ENCODE measurements at places on chromosomes 12 and 14.

- no peak for DNase-seq
These were observed 11.9 kb upstream of the SH2B3 start for GRCh38 chr12:111393700-111394300.

DNA sequence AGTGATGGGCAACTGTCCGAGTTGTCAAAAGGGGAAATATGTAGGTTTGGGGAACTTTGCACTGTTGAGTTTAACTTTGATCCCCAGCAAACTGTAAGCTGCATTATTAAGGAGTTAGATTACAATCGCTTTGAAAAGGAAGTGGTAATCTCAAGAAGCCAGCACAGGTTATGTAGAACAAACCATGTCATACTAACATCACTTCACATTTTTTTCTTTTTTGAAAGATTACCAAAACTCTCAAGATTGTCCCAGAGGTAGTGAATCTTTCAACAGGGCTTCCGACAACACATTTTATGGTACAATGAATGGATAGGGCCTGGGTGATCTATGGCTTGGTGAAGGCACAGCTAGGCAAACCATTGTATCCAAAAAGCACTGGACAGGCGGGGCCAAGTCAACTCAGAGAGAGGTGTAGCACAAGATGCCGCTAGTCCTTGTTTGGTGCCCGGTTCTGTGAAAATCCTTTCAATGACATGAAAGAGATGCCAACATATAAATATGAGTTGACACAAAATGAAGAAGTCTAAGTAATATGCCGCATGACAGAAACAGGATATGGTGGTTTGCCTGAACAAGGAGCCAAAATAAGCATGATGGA lies 24.3 kb upstream of the PARP11 start:
- DNase-seq, result no peak

GRCh38 chr14:76125511-76125910 lies 26.2 kb upstream of the GPATCH2L start:
- DNase-seq, result no peak

DNA sequence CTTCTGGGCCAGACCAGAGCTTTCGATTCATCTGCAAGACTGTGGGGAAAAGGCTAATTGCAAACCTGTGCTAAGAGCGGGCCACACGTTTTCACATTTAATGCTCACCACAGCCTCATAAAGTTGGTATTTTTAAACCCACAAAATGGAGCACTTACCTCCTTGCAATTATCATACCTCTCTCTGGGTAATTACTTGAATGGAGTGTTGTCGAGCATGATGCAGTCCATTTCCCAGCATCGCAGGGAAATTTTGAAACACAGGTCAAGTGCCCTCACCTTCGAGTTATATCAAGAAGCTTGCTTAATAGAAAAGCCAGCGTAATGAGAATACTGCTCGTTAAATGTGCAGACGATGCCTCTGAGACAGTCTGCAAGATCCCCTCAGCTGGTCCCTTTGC lies 8.8 kb upstream of the IFI27L2 start:
- DNase-seq, result no peak

GRCh38 chr12:13023811-13024530 lies 20.2 kb upstream of the FAM234B start:
- peak; percentile 77 for DNase-seq

- no peak for DNase-seq
These were observed 397.6 kb downstream of the LRFN5 start for GRCh38 chr14:42004321-42004720.

GRCh38 chr12:3097186-3097804 lies 20.1 kb downstream of the TSPAN9 start:
- DNase-seq, result peak; percentile 89

GRCh38 chr14:71290960-71291466 lies 383.8 kb downstream of the PCNX1 start:
- DNase-seq, result peak; percentile 89

DNA sequence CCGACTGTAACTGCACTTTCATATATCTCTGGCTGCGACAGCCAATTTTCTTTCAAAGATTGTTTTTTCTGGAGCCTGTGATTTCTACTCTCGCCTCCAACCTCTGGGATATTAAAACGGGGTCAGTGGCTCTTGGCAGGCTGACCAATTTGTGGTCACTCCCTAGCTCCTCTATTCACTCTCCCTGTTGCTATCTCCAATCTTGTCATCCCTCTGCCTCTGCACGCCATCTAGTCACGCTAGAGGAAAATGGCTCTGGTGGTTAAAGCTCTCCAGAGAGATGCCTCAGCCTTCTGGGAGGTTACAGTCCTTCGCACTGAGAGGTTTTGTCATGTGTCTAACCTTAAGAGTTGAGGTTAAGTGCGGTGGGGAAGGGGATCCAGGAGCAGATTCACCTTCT lies 59.8 kb upstream of the CISTR start:
- peak; percentile 87 for DNase-seq

GRCh38 chr12:110102255-110102654 lies 21.9 kb upstream of the IFT81 start:
- DNase-seq, result peak; percentile 56
